Activated CD8-positive, alpha-beta T cell treated with anti-CD3 and anti-CD28 coated beads, Interleukin-2, amount 10 ng/mL, durations not matched to agents 7 days and 5 days (primary cell): ENCODE measurements at places on chromosomes 16 and 17. TPM values are rescaled to one million over a fixed set of nuclear protein-coding genes. Genes with fewer than 3 reads are reported as not detected.

Gene CCDC200
- total RNA-seq = not detected

Gene TANC2
- 8.6 TPM for total RNA-seq

Gene MAP2K6
- total RNA-seq = 11.0 TPM

Gene RAB26
- total RNA-seq = 0.31 TPM

Gene BRIP1
- total RNA-seq = 24.3 TPM

Gene ZNF750
- total RNA-seq = not detected

Gene SEPTIN1
- 321 TPM for total RNA-seq

Gene MPP2
- 1.2 TPM for total RNA-seq

GRCh38 chr16:78505544-78506366 is 406.3 kb downstream of the WWOX start:
- DNase-seq = no peak

DNA sequence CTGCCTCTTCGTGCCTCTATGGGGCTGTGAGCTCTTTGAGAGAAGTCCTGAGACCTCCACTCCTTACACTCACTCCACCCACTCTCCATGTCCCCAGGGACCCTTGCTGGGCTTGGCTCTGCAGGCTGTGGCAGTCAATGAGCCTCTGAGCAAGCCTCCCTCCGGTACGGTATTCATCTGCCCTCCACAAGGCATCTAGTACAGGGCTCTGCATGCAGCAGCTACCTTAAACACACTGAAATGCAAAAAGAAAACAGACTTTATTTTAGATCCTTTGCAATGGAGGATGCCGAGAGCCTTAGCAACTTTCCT is 38.9 kb upstream of the SMPD3 start:
- no peak for DNase-seq

DNA sequence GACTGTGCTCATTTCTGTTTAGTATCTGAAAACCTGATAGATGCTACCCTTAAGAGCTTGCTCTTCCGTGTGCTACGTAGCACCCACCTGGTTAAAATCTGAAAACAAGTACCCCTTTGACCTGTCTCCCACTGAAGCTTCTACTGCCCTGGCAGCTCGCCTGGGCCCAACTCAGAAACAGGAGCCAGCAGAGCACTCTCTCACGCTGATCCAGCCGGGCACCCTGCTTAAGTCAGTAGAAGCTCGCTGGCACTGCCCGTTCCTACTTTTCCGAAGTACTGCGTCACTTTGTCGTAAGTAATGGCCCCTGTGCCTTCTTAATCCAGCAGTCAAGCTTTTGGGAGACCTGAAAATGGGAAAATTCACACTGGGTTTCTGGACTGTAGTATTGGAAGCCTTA is 18.9 kb downstream of the NTAN1 start:
- no peak for DNase-seq

DNA sequence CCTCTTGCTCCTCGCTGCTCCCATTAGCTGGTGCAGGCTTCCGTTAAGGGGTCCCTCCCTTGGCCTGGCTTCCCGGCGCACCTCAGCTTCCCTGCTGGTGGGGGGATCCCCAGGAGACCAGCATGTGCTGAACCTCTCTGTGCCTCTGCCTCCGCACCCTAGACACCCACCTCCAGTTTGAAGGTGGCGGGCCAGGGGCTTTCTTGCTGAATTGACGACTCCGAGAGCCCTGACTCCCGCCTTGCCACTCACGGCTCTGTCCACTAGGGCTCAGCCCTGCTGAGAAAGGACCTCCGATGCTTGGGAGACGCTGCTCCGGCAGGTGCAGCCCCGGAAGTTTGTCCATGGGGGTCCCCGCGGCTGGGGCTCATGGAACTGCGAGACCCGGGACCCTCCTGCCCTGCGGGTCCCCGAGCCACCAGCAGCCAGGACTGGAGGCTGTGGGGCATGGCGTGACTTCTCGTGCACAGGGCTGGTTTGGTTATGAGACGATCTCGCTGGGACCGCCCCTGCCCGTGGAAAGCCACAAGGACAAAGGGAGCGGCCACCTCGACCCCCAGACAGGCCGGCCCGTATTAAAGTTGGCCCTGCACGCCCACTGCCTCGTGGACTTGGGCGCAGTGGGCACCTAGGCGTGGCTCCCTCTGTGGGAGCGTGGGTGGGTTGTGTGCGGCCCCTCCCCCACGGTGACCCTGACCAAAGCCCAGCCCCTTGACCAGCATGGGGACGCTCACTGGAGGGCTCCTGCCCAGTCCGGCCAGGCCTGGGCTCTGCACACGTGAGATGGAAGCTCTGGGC is 8.1 kb downstream of the CHMP6 start:
- DNase-seq = no peak

DNA sequence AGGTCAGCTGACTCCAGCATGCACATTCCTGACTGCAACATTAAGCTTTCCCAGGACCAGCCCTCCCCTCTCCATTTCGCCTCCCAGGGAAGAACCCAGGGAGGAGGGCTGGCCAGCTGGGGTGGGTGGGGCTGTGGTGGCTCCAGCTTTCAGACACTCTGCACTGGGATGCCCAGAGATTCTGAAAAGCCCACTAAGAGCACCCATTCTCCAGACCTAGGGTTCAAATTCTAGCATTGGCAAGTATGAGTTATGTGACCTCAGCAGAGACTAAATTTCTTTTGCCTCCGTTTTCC is 7.8 kb downstream of the DLX3 start:
- DNase-seq = no peak

- no peak for DNase-seq
These were observed 696 bp upstream of the PSMC5 start for GRCh38 chr17:63826468-63827001.

DNA sequence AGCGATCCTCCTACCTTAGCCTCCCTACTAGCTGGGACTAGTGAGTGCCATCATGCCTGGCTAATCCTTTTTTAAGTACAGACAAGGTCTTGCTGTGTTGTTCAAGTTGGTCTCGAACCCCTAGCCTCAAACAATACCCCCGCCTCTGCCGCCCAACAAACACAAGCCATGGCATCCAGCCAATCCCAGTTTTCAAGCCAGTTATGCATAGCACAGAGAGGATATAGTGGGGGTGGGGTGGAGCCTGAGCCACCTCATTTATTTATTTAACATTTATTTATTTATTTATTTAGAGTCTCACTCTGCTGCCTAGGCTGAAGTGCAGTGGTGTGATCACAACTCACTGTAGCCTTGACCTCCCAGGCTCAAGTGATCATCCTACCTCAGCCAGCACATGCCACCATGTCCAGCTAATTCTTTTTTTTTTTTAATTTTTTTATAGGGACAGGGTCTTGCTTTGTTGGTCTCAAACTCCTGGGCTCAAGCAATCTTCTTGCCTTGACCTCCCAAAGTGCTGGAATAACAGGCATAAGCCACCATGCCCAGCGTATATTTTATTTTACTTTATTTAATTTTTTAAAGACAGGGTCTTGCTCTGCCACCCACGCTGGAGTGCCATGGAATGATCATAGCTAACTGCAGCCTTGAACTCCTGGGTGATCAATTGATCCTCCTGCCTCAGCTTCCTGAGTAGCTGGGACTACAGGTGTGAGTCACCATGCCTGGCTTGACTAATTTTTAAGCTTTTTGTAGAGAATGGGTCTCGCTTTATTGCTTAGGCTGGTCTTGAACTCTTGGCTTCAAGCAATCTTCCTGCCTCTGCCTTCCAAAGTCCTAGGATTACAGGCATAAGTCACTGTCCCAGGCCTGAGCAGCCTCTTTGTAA is 26.2 kb upstream of the KLHL11 start:
- no peak for DNase-seq

DNA sequence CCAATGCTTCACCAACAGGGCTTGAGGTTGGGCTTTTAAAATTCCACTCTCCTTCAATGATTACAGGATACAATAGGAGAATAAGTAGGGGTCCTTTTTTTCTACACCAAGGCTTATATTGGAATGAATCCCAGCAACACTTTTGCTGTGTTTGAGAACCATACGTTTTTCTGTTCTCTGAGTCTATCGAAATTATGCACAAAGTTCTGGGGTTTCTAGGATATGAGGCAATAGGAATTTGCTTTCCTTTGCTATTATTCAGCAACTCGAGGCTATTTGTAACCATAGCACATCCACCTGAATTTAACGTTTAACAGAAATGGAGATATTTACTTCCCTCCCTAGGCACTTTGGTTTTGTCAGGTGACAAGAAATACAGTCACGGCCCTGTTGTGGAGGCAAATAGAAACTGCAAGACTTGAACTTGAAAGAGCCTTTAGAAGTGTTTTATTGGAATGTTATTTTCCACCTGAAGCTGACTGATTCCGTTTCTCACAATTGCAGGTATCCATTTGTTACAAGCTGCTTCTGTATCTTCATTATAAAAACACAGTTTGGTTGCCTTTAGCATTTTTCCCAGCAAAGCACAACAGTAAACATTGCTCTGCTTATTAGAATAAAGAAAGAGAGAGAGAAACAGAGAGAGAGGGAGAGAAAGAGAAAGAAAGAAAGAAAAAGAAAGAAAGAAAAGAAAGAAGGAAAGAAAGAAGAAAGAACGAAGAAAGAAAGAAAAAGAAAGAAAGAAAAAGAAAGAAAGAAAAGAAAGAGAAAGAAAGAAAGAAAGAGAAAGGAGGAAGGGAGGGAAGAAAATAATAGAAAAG is 109.6 kb downstream of the HS3ST3A1 start:
- DNase-seq = no peak

DNA sequence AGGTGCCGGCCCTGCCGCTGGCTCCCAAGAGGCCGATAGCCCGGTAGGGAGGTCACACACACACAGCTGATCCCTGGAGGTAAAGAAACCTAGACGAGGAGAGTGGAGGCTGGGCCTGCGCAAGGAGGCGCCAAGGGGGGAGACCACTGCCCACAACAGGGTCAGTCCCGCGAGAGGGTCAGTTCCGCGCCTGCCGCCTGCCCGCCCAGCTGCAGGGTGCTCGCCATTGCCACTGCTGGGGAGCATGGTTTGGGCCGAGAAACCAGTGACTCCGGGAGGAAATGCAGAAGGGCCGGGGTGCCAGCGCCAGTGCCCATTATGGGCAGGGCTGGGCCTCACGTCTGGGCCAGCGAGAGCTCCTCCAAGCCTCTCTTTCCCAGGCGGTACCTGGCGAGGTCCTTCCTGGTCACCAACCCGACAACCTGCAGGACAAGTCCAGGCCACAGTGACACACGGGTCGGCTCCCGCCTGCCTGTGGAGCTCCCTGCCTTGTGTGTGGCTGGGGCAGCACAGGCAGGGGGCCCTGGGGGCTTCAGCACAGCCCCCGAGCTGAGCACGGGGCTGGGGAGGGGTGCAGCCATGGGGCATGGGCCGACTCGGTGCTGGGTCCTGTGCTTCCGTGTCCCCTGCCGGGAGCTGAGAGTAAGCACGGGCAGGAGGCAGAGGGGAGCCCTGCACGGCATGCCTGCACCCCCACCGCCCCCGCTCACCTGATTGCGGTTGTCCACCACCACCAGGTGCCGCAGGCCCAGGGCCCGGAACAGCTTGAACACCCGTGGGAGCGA is 2.1 kb upstream of the CCDC154 start:
- no peak for DNase-seq

GRCh38 chr16:67936880-67937605 is 393 bp upstream of the PSMB10 start:
- peak; percentile 93 for DNase-seq

DNA sequence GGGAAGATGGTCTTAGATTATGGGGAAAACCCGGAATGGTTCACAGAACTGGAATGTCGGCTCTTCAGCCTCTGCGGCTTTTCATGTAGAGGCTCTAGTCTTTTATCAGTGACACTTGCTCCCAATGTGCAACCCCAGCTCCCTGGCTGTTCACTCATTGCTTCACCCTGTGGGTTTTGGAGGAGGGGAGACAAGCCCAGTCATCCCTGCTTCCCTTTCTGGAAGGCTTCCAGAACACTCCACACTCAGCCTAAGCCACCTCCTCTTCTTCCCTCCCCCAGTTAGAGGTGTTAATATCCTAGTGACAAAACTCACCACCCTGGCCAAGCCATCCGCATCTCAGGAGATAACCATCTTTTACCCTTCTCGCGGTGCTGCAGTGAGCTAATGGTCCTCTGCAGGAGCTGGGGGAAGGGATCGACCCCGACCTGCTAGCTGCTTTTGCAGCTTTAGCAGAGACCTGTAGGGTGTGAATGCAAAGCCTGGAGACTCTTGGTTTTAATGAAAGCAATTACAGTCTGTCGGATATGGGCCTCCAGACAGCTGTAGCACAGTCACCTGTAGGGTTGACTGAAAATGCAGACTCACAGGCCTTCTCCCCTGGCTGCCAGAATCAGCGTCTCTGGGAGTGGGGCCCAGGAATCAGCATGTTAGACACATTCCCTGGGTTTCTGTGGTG is 24.3 kb upstream of the LASP1NB start:
- DNase-seq = peak; percentile 75

GRCh38 chr17:40451420-40451819 is 8.2 kb downstream of the IGFBP4 start:
- no peak for DNase-seq
